ENCODE measurements at places on chromosomes 3 and 15. TPM values are rescaled to one million over a fixed set of nuclear protein-coding genes. Genes with fewer than 3 reads are reported as not detected.

DNA sequence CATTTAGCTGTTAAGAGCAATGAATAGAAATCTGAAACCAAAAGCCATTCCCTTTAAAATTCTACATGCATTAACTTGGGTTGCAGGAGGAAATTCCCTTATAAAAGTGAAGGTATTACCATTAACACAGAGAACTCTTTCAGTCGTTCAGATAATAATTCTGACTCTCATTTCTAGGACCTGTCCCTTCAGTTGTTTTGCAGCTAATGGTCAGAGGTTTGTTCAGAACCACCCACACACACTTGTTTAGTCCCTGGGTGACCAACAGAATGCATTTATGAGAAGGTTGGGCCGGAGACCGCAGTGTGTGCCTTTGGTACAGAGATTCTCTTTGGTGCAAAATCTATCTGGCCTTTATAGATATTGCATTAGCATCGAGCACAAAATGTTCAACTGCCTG lies 492.5 kb downstream of the NLGN1 start:
- DNase-seq = no peak

DNA sequence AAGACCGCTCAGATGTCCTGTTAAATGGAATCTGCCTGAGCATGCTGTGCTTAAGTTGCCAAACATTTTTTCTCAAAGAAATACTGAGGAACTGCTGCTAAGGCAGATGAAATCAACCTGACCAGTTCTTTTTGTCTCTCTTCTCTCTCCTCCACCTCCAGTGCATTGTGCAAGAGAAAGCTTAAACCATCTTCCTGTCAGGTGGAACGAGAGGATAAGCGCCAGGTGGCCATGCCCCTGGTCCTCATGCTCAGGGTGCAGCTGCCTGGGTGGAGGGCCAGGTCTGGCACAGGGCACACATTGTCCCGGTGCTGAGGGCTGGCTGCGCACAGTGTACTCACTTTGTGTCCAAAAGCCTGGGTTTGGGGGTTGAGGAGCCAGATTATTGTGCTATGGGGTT lies 176.2 kb upstream of the TP63 start:
- no peak for DNase-seq

Gene CHRM5
- not detected for total RNA-seq

- DNase-seq = no peak
Observed at GRCh38 chr3:23292432-23292831, 89.3 kb downstream of the UBE2E2 start.

DNA sequence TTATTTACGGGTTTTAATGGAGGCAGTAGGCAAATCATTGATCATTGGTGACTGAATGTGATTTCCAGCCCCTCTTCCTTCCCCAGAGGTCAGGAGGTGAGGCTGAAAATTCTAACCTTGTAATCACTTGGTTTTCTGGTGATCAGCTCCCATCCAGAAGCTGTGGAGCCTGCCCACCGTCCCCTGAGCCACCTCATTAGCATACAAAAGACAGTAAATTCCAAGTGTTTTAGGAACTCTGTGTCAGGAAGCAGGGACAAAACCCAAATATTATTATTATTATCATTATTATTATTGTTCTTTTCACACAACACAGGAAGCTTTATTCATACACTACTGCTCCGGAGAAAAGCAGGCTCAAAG lies 18.2 kb downstream of the FOXB1 start:
- DNase-seq = no peak

- DNase-seq = no peak
Observed at GRCh38 chr15:80596521-80596976, 98.6 kb upstream of the ABHD17C start.

GRCh38 chr15:73457334-73457733 lies 14.4 kb downstream of the REC114 start:
- DNase-seq = no peak

Gene SAMD7
- not detected for total RNA-seq

DNA sequence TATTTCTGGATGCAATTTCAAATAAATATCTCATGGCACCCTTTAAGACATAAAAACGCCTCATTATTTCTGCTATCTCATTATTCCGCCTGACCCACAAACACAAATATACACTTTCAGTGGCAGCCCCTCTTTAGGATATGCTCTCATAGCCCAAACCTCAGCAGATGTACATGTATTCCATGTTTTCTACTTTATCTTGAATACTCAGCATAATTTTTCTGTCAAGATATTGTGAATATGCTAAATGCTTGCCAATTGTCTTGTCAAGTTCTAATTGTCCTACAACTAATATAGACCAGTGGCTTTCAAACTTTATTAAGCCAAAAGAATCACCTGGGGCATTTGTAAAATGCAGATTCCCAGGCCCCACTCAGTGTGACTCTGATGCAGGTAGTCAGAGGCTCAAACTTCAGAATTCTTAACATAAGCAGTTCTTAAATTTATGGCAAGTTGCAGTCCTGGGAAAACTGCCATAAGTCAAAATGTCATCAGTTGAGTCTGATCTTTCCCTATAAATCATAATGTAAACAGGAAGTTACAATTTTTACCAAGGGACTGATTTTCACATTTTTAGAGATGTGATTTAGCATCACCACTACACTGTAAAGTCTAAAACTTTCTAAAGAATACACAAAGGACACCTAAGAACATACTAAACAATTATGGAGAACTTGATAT lies 135.1 kb downstream of the TBL1XR1 start:
- no peak for DNase-seq

GRCh38 chr3:106029954-106030626 lies 161.3 kb upstream of the CBLB start:
- no peak for DNase-seq

Gene AHSG
- not detected for total RNA-seq

- peak; percentile 32 for DNase-seq
Observed at GRCh38 chr3:65672871-65673815, 365.6 kb downstream of the MAGI1 start.

DNA sequence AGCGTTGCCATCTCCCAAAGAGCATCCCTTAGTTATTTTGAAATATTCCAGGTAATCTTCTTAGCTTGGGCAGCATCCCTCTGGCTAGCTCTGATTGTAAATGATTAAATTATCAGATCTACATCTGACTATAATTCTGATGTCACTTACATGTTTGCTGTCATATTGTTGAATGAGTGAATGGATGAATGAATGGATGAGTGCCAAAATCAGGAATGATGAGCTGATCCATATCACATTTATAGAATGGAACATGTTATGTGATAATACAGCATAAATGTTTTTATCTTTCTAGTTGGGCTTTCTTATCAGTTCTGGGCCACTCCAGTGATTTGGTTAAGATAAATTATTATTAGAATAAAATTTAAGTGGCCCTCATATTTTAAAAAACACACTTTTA lies 14.0 kb downstream of the FAN1 start:
- no peak for DNase-seq

Gene ARHGEF26
- total RNA-seq = not detected

- no peak for DNase-seq
Observed at GRCh38 chr15:36951731-36952247, 148.6 kb downstream of the MEIS2 start.

Gene RBP2
- not detected for total RNA-seq

DNA sequence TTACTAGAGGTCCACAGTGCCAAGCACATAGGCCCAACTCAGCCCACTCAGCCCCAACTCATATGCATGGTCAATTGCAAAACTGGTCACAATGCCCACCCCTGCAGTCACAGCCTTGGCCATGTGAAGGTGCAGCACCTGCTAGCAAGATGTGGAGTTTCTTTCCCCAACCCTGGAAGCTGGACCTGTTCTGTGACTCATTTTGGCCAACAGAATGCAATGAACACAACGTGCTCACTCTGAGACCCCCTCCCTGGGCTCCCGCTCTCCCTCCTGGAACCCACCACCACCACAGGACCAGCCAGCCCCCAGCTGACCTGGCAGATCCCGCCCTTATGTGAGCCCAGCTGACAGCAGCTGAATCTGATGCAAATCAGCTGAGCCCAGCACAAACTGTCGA lies 34.4 kb downstream of the ALDH1L1 start:
- DNase-seq = no peak
